NCI-H1092 (cell line): ENCODE measurements at places on chromosomes 2 and 18.
A peak's percentile ranks its signal among the peaks of the same experiment; 100 is the strongest.

DNA sequence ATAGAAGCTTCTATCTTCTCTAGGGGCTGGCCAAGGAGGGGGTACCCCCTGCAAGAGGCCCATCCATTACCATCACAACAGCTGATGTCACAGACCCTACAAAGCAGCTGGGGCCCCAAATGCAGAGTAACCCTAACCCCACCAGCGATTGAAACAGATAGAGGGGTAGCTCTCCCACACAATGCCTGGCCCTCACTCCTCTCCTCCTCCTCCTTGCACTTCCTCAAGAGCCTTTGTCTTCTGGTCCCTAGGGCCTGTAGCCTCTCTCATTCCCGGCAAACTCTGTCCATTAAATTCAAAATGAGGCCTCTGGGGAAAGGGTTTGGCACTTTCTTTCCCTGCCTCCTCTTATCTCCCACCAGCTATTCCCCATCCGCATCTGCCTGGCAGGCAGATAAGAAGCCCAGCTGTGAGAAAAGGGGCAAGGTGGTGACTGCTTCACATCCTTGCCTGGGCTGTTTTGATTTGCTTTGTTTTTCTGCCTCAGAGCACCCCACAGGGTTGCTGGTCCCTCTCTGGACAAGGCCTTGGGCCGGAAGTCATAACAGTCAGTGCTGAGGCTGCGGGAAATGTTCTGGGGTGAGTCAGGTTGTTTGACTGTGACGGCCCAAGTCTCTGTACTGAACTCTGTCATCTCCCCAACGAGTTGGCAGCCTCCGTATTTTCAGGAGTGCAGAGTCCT is 26.1 kb upstream of the CYP26B1 start:
- no peak for DNase-seq

- no peak for DNase-seq
Observed at GRCh38 chr18:80009661-80010550, 21.5 kb upstream of the TXNL4A start.

GRCh38 chr2:43370146-43370545 is 143.7 kb upstream of the ZFP36L2 start:
- DNase-seq = no peak

- no peak for DNase-seq
Observed at GRCh38 chr18:22813648-22814328, 119.3 kb upstream of the RBBP8 start.

- peak; percentile 76 for DNase-seq
Observed at GRCh38 chr2:4077017-4077416, 373.6 kb downstream of the DCDC2C start.

- DNase-seq = no peak
Observed at GRCh38 chr2:60247471-60247870, 306.0 kb downstream of the BCL11A start.
